GM23248 (cell line): ENCODE measurements at places on chromosomes 6 and 20. TPM values are rescaled to one million over a fixed set of nuclear protein-coding genes. Genes with fewer than 3 reads are reported as not detected.

DNA sequence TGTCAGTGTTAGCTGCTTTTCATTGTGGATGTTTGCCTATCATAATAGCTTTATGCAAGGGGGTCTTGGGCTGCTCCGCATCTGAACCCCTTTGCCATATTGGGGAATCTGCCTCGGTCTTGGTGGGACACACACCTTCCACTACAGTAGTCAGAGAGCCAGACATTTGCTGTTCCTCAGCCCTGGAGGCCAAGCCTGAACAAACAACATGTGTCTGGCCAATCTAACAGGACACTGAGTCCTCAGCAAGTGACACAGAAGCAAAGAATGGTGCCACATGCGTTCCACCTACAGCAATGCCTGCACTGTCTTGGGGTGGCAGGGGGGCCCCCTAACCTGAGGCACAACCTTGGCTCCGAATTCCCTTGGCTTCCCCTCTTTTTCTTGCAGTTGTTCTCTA lies 243.9 kb downstream of the LY86 start:
- no peak for DNase-seq
- no peak overlapping the region for H3K27ac ChIP-seq
- no peak overlapping the region for H3K4me3 ChIP-seq
- H3K27me3 ChIP-seq, result peaks cover 30% of the 10 kb centered on the region
- H3K36me3 ChIP-seq, result no peaks in the 10 kb centered on the region

DNA sequence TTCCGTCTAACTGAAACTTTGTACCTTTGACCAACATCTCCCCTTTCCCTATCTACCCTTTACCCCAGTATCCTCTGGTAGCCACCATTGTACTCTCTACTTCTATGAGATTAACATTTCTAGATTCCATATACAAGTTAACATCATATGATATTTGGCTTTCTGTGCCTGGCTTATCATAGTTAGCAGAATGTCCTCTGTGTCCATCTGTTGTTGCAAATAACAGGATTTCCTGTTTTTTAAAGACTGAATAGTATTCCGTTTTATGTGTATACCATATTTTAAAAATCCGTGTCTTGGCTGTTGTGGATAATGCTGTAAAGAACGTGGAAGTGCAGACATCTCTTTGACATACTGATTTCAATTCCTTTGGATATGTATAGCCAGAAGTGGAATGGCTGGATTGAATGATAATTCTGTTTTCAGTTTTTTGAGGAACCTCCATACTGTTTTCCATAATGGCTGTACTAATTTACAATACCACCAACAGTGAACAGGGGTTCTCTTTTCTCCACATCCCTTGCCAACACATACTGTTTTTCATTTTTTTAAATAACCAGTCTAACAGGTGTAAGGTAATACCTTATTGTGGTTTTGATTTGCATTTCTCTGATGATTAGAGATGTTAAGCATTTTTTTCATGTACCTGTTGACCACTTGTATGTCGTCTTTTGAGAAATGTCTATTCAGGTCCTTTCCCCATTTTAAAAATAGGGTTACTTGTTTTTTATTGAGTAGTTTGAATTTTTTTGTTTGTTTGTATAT lies 53.8 kb downstream of the CDC5L start:
- no peak overlapping the region for H3K27ac ChIP-seq
- H3K36me3 ChIP-seq, result peaks cover 16% of the 10 kb centered on the region; the same call in 1 of the 2 replicates
- H3K4me1 ChIP-seq, result peaks cover 15% of the 10 kb centered on the region
- DNase-seq, result no peak
- no peak overlapping the region for H3K4me3 ChIP-seq
- H3K27me3 ChIP-seq, result no peaks in the 10 kb centered on the region

GRCh38 chr6:155313602-155314091 lies 637 bp downstream of the TFB1M start:
- no peak overlapping the region for H3K27ac ChIP-seq
- no peaks in the 10 kb centered on the region for H3K27me3 ChIP-seq

MOG gene
- polyA plus RNA-seq, result not detected in 2 replicates

VSX1 gene
- polyA plus RNA-seq, result not detected in 2 replicates
